ENCODE measurements at places on chromosomes 7 and 10.

DNA sequence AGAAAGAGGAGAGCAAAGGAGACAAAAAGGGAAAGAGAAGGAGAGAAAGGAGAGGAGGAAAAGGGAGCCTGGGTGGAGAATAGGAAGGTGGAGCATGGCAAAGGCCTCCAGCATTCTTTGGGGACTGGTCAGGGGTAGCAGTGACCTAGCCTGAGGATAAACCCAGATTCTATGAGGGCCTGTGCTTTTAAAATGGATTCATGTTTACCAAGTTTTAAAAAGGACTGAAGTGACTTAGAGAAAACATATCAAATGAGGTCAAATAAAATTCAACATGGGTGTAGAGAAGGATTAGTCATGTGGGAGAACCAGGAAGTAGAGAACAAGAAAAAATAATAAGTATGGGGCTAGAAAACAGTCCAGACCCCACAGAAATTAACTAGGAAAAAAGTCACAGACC is 20.7 kb downstream of the CREB3L2 start:
- no peak for DNase-seq

- DNase-seq, result peak; percentile 29
Measured at GRCh38 chr7:154627646-154628290, 375.2 kb downstream of the PAXIP1 start.

- no peak for DNase-seq
Measured at GRCh38 chr10:30036811-30037210, 22.6 kb downstream of the JCAD start.

GRCh38 chr7:43784030-43784584 is 25.6 kb downstream of the BLVRA start:
- DNase-seq, result no peak

GRCh38 chr10:102537367-102537766 is 33.6 kb downstream of the SUFU start:
- no peak for DNase-seq

DNA sequence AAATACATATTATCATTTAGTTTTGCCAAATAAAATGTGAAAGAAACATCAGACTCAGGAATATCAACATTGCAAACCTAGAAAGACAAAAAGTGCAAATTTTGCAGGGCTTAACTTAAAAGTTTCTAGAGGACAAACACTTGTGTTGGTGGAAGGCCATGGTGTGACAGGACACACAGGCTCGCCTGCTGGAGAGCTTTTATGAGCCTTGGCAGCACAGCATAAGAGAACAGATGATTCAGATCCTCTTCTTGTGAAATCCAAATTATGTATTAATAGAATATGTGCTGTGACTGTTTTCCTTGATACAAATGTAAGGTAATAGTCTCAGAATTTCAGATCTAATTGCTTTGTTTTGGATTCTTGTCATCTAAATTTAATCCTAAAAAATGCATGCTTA is 72.9 kb upstream of the ABCB5 start:
- DNase-seq, result no peak

DNA sequence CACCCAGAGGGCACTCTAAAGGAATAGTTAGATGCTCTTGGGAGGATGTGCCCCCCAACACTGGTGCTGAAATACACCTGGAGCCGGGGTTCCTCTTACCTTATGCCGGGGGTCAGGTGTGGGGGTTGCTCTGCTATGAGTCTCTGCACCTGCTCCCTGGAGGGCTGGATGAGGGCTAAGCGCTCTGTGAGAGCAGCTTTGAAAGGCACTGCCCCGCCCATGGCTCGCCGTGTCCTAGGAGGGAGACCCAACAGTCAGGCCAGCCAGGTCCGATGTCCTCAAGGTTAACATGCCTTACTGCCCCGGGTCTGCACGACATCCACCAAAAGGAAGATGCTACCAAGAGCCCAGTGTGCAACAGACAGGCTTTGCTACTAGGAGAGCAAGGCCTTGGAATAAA is 31.7 kb downstream of the PSPH start:
- DNase-seq, result no peak

DNA sequence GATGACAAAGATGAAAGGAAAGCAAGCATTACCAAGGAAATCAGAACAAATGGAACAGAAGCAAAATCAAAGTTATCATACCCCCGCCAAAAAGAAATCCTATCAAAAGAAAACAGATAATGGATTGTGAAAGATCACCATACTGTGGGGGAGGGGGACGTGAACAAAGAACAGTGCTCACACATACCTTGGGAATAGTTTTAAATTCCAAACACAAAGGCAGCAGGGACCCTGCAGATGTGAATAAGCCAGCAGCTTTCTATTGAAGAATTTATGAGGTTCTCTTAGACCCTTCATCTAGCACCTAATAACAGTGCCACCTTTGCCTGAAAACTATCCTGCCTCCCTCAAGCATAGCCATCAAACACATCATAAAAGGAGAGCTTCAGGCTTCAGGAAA is 94.0 kb downstream of the AKR1D1 start:
- no peak for DNase-seq

GRCh38 chr7:41974870-41975557 is 262.0 kb downstream of the GLI3 start:
- no peak for DNase-seq

GRCh38 chr7:75534727-75535307 is 42.7 kb downstream of the SPDYE5 start:
- peak; percentile 77 for DNase-seq

- DNase-seq, result no peak
Measured at GRCh38 chr7:15424468-15424867, 137.3 kb downstream of the AGMO start.

DNA sequence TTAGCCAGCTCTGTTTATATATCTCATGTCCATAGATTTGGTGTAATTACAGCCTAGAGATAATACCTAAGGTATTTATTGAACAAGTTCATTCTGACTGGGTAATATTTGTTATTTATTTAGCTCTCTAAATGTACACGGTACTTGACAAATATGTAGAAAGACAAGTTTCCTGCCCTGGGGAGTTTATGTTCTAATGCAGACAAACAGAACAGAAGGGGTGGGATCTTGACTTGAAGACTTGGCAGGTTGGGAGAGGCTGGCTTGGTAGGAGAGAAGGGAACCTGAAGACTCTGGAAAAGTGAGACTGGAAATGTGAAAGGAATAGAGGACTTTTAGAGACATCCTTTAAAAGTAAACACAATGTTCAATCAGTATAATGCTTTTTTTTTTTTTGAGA is 97.7 kb upstream of the CDK6 start:
- no peak for DNase-seq

GRCh38 chr10:25639646-25640045 is 294.4 kb upstream of the MYO3A start:
- no peak for DNase-seq

DNA sequence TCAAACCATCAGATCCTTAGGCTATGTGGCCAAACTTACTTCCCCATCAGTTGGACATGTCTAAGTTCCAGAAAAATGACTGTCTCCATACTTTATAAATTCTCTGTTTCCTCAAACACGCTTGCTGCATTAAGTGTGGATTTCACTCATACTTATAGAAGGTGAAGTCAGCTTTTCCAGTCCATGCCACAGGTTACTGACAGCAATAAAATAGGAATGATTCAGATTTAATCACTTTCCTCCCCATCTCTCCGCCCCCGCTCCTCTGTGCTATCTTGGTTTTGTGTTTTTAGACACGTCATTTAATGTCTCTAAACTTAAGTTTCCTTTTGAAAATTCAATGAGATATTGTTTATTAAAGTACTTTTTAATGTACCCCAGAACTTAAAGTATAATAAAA is 1098.0 kb upstream of the C7orf33 start:
- peak; percentile 50 for DNase-seq

DNA sequence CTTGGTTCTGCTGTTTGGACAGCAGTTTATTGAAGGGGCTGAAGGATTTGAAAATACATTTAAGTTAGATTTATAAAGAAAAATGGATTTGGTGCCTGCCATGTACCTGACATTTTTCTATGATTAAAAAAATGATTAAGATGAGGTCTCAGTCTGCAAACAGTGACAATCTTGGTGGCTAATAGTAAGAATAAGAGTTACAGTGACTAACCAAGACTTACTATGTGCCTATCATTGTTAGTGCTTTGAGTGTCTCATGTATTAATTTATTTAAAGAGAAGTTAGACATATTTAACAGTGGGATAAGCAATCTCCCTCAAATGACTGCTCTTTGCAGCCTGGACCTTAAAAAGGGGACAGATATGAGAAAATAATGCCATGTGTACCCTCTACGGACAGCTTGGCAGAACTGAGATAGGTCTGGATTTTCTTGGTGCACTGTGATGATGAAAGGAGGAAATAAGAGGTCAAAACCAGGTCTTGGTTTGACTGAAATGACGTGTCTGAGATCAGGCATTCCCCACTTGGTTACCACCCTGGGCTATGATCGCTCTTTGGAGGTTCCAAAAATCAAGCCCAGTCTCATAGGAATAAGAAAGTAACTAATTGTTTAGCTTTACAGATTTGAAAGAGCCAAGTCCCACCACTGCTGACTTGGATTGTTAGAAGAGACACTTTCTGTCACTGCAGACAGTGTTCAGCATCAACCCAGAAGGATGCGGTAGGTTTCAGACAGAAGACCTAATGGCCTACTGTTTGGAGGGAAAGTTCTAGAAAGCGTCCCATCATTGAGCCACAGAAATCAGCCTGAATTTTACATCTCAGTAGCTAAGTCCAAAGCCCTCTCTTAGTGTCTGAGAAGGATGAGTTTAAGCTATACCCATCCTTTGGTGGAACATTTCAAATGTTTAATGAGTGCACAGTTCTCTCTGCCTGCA is 2.1 kb downstream of the CASP7 start:
- no peak for DNase-seq

DNA sequence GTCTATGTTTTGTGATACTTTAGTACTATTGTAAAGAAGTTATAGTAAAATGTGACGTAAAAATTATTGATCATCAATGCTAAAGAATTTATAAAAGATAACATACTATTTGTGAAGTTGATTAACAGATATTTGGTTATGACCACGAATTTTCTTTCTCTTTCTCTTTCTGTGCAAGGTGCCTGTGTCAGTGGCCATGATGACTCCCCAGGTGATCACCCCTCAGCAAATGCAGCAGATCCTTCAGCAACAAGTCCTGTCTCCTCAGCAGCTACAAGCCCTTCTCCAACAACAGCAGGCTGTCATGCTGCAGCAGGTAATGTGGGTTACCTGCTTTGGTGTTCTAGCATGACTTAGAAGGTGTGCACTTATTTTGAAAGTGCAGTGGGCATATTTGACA is 213.7 kb downstream of the FOXP2 start:
- no peak for DNase-seq

DNA sequence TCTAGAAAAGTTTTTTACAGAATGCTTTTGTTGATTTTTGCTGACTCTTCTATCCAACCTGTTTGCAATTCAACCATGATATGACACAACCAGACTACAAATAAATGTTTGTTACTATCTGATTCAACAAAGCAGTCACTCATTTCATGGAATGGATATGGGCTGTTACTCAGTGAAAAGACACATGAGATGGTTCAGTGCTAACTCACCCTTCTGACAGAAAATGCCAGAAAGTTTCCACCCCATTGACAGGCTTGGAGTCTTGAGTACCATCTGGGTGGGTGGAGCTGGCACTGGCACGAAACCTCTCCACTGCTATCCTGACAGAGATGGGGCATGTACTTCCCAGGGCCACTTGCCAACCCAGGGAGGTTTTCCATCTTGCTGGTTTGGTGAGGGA is 39.5 kb downstream of the RBM28 start:
- DNase-seq, result no peak

- DNase-seq, result no peak
Measured at GRCh38 chr10:113732160-113732881, 19.2 kb upstream of the PLEKHS1 start.

GRCh38 chr10:133489816-133490588 is 36.3 kb downstream of the SCART1 start:
- no peak for DNase-seq

GRCh38 chr7:1377111-1377909 is 82.0 kb downstream of the MICALL2 start:
- DNase-seq, result no peak

DNA sequence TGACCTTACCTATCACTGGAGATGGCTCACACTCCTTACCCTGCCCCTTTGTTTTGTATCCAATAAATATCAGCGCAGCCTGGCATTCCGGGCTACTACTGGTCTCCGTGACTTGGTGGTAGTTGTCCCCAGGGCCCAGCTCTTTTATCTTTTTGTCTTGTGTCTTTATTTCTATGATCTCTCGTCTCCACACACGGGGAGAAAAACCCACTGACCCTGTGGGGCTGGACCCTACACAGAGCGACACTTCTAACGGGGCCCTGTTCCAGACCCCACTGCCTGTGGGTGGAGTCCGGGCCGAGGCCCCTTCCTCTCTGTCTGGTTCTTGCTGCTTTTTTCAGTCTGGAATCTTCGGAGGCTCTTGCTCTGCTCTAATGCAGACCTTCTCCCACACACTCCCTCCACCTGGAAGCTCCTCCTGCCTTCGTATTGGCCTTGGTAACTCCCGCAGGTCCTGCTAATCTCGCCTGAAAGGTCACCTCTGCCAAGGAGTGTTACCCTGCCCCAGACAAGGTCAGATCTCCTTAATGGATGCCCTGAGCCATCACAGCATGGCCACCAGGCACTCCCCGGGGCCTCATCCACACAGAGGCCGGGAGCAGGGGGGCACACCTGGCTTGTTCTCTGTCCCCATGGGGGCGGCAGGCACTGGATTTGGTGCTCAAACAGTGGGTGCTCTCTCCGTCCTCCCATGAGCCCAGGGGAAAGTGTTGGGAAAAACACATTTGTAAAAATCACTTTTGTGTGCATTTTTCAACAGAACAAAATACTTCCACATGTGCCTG is 531.7 kb downstream of the PTPRN2 start:
- no peak for DNase-seq

GRCh38 chr7:27143950-27144780 is 684 bp upstream of the HOXA5 start:
- no peak for DNase-seq

DNA sequence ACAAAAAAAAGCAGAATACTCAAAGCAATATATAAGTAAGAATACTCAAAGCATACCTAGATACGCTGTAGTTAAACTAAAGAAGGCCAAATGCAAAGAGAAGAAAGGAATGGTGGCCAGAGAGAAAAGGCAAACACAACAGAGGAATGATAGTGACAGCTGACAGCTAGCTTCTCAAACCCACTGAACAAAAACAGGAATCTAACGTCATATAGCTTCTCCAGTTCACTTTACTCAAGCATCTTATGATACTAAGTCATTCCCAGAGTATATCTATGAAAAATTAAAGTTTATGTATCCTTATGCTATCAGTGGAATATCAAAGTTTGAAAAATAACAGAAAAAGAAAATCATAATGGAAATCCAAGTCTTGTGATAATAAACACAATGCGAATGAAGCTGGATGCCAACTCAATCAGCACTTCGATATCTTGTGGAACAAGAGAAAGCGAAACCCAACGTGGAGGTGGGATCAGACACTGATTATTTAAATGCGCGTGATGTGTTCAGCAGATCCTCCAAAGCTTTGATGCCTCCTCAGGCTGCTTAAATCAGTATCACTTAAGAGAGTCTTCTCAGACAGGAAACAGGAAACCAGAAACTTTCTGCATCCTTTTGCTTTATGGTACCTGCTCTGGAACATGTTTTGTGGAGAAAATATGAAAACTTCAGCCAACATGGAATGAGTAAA is 102.8 kb downstream of the PIP4K2A start:
- DNase-seq, result no peak

DNA sequence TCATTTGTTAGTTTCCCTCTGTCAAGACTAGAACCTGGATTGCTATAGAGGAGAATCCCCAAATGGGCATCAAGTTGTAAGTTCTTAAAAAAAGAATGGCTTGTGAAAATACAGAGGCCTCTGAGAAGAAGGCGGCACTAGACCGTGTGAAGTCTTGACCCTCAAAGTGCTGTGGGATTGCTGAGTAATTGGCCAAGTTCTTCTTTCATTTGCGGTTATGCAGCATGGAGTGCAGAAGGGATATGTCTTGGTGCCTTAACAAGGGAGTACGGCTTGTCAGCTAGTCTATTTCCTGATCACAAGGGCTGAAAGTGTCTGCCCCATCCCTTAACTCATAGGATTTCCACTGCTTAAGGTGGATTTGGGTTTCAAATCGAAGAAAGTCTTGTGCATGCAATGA is 81.2 kb downstream of the MKX start:
- no peak for DNase-seq

All from RCC 7860 (cell line).